ENCODE measurements at places on chromosomes 3 and 15.

DNA sequence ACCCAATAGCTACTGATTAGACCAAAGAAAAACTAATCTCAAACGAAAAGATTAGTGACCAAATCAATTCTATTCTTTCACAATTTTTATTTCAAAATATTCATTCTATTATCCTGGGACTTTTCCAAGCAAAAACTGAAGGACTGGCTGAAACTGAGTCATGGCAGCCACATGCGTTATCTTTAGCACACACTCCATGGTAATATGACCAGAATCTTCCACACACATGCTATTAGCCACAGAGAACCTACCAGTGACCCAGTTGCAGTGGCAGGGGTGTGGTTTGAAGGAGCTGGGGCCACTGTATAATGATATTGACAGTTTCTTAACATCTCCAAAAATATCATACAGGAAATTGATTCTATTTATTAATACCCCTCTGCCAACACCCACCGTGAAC, 154.8 kb upstream of the ABI3BP start:
- no peaks in the 10 kb centered on the region for H3K4me1 ChIP-seq
- H3K36me3 ChIP-seq: no peaks in the 10 kb centered on the region
- no peak overlapping the region for H3K27ac ChIP-seq
- DNase-seq: no peak
- no peaks in the 10 kb centered on the region for H3K27me3 ChIP-seq

DNA sequence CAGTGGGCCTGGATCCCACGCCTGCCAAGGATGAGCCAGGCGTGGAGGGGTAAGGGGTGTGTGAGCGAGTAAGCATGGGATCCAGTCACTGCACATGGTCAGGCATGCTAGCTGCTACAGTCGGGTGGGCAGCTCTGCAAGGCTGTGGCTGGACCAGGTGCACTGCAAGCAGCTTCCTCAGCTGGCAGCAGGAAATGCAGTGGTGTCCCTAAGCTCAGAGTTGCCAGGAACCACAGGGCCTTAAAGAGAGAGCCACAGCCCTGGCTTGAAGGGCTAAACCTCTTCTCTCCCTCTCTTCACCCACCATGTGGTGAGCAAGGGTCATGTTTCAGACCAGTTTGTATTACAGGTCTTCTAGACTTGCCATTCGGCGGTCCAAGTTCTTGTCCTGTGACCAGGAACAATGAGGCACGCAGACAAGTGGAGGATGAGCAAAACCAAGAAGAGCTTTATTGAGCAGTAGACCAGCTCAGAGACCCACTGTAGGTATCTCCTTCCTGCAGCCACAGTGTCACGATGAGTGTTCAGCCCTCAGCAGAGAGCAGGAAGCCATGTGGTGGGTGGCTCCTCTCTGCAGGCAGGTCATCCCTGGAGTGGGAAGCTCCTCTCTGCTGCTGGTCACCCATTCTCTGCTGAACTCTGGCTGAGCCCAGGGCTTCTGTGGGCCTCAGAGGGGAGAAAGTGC, 511.9 kb downstream of the PYDC2 start:
- no peak overlapping the region for H3K27ac ChIP-seq
- DNase-seq: no peak
- H3K4me3 ChIP-seq: no peak overlapping the region
- H3K27me3 ChIP-seq: no peaks in the 10 kb centered on the region
- H3K36me3 ChIP-seq: no peaks in the 10 kb centered on the region

GRCh38 chr15:67822537-67823313, 2.6 kb upstream of the SKOR1 start:
- H3K27ac ChIP-seq: no peak overlapping the region
- peak; percentile 42 for DNase-seq
- H3K27me3 ChIP-seq: no peaks in the 10 kb centered on the region
- H3K4me1 ChIP-seq: peaks cover 41% of the 10 kb centered on the region

- no peak for DNase-seq
- no peak overlapping the region for H3K4me3 ChIP-seq
- H3K27ac ChIP-seq: no peak overlapping the region
- H3K27me3 ChIP-seq: no peaks in the 10 kb centered on the region
- no peaks in the 10 kb centered on the region for H3K36me3 ChIP-seq
These were observed 13.4 kb downstream of the ITPR1 start for GRCh38 chr3:4506559-4507023.

DNA sequence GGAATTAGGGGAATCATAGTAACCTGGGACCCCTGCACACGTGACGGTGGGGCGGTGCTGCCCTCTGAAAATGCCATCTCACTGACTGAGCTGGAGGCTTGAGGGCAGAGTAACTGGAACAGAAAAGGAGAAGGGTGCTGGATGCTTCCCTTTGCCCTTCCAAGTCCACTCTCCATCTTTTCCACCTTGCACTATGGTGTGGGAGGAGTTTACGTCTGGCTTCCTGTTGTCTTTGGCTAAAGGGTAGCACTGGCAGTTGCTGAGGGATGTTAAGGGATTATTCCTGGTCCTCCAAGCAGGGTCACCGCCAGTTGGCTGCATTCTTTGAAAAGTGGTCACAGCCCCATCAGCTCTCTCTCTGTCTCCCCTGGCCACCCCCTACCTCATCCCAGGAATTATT, 129.4 kb upstream of the SNTN start:
- DNase-seq: no peak
- no peaks in the 10 kb centered on the region for H3K4me1 ChIP-seq
- no peak overlapping the region for H3K27ac ChIP-seq
- H3K36me3 ChIP-seq: no peaks in the 10 kb centered on the region

DNA sequence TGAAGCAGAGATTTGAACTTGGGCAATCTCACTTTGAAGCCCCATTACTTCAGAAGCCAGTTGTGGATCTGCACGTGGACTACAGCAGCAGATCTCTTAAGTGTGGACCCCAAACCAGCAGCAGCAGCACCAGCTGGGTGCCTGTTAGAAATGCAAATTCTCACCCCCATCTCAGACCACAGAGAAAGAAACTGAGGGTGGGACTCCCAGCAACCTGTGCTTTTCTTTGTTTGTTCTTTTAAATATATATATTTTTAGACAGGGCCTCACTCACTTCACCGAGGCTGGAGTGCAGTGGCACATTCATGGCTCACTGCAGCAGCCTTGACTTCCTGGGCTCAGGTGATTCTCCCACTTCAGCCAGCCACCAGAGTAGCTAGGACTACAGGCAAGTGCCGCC, 53.2 kb downstream of the SLTM start:
- H3K27me3 ChIP-seq: no peaks in the 10 kb centered on the region
- no peak overlapping the region for H3K27ac ChIP-seq
- H3K36me3 ChIP-seq: peaks cover 84% of the 10 kb centered on the region
- H3K4me1 ChIP-seq: no peaks in the 10 kb centered on the region
- no peak overlapping the region for H3K4me3 ChIP-seq

GRCh38 chr3:154050766-154051165, 70.4 kb upstream of the ARHGEF26 start:
- no peaks in the 10 kb centered on the region for H3K27me3 ChIP-seq
- H3K4me3 ChIP-seq: no peak overlapping the region
- no peak for DNase-seq
- no peaks in the 10 kb centered on the region for H3K4me1 ChIP-seq

GRCh38 chr3:186241910-186242821, 119.9 kb downstream of the DGKG start:
- peaks cover 17% of the 10 kb centered on the region for H3K4me1 ChIP-seq
- H3K27ac ChIP-seq: no peak overlapping the region
- H3K27me3 ChIP-seq: no peaks in the 10 kb centered on the region
- no peaks in the 10 kb centered on the region for H3K36me3 ChIP-seq

GRCh38 chr15:76196269-76197231, 114.7 kb downstream of the ETFA start:
- no peaks in the 10 kb centered on the region for H3K36me3 ChIP-seq
- peaks cover 4% of the 10 kb centered on the region for H3K27me3 ChIP-seq
- H3K4me1 ChIP-seq: peaks cover 14% of the 10 kb centered on the region
- H3K4me3 ChIP-seq: no peak overlapping the region

GRCh38 chr3:27681249-27681748, 40.8 kb downstream of the EOMES start:
- DNase-seq: no peak
- H3K27me3 ChIP-seq: no peaks in the 10 kb centered on the region
- H3K36me3 ChIP-seq: no peaks in the 10 kb centered on the region

DNA sequence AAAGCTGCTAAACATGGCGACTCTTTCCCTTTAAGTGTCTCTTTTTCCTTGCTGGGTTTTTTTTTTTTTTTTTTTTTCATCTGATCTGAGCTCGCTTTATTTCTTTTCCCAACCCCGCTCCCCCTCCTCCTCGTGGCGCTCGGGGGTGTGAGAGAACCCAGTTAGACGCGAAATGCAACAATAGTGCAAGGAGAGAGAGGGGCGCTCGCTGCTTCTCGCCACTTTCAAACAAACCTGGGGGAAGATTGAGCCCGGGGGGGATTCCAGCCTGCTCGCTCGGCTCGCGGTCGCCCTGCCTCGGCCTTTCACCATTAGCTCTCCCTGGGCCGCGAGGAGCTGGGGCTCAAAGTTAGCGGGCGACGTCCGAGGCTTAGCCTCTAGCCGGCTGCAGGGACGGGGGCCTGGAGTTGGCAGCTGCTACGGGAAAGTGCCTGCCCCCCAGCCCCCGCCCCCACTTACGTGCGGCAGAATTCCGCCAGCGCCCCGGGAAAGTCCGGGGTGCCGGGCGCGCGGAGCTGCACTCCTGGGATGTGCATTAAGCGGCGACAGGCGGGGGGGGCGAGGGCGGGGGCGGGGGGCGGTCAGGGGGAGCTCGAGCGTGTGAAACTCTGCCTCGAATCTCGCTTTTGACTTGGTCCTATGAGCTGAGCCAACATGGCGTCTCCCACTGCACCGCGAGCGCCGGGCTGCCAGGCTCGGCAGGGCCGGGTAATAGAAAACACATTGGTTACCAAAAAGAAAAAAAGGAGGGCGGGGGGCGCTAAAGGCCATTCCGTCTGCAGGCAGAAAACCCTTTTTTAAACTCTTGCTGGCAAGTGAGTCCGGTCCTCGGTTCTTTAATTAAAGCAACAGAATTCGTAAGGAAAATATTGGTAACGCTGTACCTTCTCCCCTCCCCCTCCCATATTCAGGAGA, 10.4 kb downstream of the NR2F2 start:
- H3K27ac ChIP-seq: peak overlapping the region; percentile 93
- DNase-seq: peak; percentile 87
- no peaks in the 10 kb centered on the region for H3K36me3 ChIP-seq
- H3K4me1 ChIP-seq: no peaks in the 10 kb centered on the region
